Activated T-helper 1 cell treated with anti-CD3 and anti-CD28 coated beads, Interleukin-12 subunit alpha, Interleukin-12 subunit beta, Interleukin-2, Interleukin-4 antibody, amounts not matched to agents 30 ng/mL and 10 ng/mL and 1 ng/mL, durations not matched to agents 14 hours and 24 hours and 36 hours (primary cell): ENCODE measurements at places on chromosomes 12 and 14. TPM values are rescaled to one million over a fixed set of nuclear protein-coding genes. Genes with fewer than 3 reads are reported as not detected.

Gene FOXA1
- 0.31 TPM in 1 of 2 replicates, not detected in the other for total RNA-seq

Gene GPR84
- total RNA-seq, result 2.3 and 2.4 TPM in 2 replicates

DNA sequence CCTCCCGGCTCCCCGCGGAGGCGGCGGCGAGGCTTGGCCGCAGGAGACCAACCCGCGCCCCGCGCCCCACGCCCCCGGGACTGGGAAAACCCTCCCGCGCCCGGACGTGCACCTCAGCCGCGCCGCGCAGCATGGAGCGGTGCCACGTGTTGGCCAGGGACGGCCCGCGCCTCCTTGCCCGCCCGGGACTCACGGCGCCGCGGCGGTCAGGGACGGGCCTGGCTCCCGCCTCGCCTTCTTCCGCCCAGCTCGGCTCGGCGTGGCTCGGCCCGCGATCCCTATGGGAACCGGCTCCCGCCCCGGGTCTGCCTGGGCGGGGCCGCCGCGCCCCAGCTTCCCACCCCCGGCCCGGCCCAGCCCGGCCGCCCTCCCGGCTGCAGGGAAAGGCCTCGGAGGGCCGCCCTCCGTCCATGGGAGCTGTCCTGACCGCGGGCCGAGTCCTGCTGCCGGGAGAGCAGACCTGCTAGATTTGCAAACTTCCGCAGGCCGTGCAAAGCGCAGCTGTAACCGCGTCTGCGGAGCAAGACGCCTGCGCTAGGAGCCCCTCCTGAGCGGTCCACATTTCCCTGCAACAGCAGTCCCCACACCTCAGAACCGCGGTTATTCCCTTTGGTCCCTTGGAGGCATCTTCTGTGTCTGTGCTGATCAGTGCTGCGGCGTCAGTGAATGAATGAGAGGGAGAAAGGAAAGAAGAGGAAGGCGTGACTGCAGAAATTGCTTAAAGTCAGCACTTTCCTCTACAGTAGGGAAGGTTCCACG, at the start of gene CDKL1:
CDKL1 (minus strand) TSS at position 251 of the 759 bp plus-strand sequence. CDS start 1,013 bp downstream, outside the sequence.
- peaks cover 25% of the 10 kb centered on the region for H3K27me3 ChIP-seq
- H3K36me3 ChIP-seq, result peaks cover 7% of the 10 kb centered on the region
- peak; percentile 22 for DNase-seq
- H3K27ac ChIP-seq, result peak within 1 kb of the TSS; percentile 79
- peak within 1 kb of the TSS; percentile 85 for H3K4me3 ChIP-seq
- H3K4me1 ChIP-seq, result peaks cover 14% of the 10 kb centered on the region

- H3K36me3 ChIP-seq, result no peaks in the 10 kb centered on the region
- H3K27ac ChIP-seq, result no peak overlapping the region
- no peak for DNase-seq
Observed at GRCh38 chr14:76413962-76414600, 38.1 kb downstream of the ESRRB start.

- H3K27me3 ChIP-seq, result peaks cover 10% of the 10 kb centered on the region
- peaks cover 3% of the 10 kb centered on the region for H3K36me3 ChIP-seq
- H3K4me3 ChIP-seq, result no peak overlapping the region
- H3K27ac ChIP-seq, result no peak overlapping the region
- peaks cover 32% of the 10 kb centered on the region for H3K4me1 ChIP-seq
- DNase-seq, result no peak
Observed at GRCh38 chr14:50342221-50343078, 30.3 kb downstream of the DMAC2L start.

DNA sequence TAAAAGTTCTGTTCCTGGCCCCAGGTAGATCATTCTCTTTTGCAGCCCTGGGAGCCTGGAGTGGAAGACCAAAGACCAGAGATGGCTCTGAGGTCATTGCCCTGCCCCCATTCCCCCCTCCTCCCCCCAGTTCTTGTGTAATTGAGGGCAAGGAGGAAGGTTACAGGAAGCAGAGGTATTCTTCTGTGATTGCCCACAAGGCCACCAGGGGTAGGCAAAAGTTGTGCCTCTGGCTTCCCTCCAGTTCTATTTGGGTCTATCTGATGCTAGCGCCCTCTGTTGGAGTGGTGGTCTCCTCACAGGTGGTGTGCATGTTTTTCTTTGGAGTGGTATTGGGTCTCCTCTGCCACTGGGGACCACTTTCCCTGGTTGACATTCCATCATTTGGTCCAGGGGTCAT, 41.2 kb upstream of the CRY1 start:
- H3K4me1 ChIP-seq, result no peaks in the 10 kb centered on the region
- H3K27me3 ChIP-seq, result no peaks in the 10 kb centered on the region
- H3K36me3 ChIP-seq, result no peaks in the 10 kb centered on the region
- DNase-seq, result peak; percentile 13
- no peak overlapping the region for H3K4me3 ChIP-seq
- no peak overlapping the region for H3K27ac ChIP-seq

GRCh38 chr12:49105504-49106084, 5.1 kb downstream of the LMBR1L start:
- no peak for DNase-seq
- H3K36me3 ChIP-seq, result peaks cover 22% of the 10 kb centered on the region
- H3K4me3 ChIP-seq, result no peak overlapping the region
- peaks cover 29% of the 10 kb centered on the region for H3K4me1 ChIP-seq

Gene GNPTAB
- total RNA-seq, result 53.2 and 55.0 TPM in 2 replicates

Gene CLEC14A
- total RNA-seq, result not detected in 2 replicates

DNA sequence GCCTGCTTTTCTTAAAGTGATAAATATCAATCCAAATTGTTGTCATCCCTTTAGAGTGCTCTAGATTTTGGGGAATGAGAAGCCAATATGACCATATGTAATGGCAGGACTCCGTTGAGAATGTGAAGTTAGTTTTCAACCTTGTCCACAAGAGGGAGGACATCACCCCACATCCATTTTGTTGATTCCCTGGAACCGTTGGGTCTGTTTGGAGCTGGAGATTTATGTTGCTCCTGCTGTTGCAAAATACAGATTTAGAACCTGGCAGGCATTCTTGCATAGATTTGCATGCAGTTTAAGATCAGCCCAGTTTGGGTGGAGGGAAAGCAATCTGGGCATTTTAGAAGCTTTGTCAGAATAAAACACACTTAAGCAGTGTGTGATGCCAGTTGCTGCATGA, 620.1 kb downstream of the NRXN3 start:
- H3K27ac ChIP-seq, result no peak overlapping the region
- H3K4me1 ChIP-seq, result no peaks in the 10 kb centered on the region
- H3K27me3 ChIP-seq, result no peaks in the 10 kb centered on the region
- H3K4me3 ChIP-seq, result no peak overlapping the region

- H3K36me3 ChIP-seq, result no peaks in the 10 kb centered on the region
- H3K4me1 ChIP-seq, result peaks cover 5% of the 10 kb centered on the region
- DNase-seq, result no peak
- peaks cover 4% of the 10 kb centered on the region for H3K27me3 ChIP-seq
- H3K4me3 ChIP-seq, result no peak overlapping the region
- no peak overlapping the region for H3K27ac ChIP-seq
Observed at GRCh38 chr14:73477618-73478266, 13.0 kb upstream of the RIOX1 start.

DNA sequence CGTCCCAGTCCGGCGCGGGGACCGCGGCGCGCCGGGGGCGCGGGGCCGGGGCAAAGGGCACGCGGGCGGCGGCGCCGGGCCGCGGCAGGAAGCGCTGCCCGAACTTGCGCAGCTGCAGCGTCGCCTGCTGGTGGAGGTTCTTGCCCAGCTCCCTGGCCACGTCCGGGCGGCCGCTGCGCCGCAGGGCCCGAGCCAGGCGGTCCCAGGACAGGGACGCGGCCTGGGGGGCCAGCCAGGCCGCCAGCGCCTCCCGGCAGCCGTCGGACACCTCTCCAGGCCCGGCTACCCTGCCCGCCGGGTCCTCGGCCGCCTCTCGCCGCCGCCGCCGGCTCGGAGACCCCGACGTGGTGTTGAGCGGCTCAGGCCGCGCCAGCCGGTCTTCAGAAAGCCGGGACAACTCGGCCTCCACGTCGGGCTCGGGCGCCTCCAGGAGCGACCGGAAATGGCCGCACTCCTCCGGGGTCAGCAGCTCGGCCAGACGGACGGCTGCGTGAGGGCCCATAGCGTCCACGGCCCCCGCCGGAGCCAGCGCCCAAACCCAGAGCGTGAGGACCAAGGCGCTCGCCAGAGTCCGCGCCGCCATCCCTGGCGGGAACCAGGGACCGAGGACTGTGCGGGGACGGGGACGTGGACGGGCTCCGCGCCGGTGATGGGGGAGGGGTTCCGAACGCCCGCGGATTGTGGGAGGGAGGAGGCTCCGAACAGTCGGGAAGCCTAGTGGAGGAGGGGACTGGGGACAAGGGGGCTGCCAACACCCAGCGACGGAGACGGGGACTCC, 34.0 kb downstream of the FIGNL2 start:
- peaks cover 45% of the 10 kb centered on the region for H3K27me3 ChIP-seq
- H3K27ac ChIP-seq, result no peak overlapping the region
- H3K4me3 ChIP-seq, result peak overlapping the region; percentile 51

Gene MDM2
- total RNA-seq, result 279 and 303 TPM in 2 replicates

Gene P3H3
- total RNA-seq, result 3.5 and 4.0 TPM in 2 replicates

Gene ACOT4
- total RNA-seq, result 1.1 and 1.9 TPM in 2 replicates
